ENCODE measurements at places on chromosomes 7 and 10.

GRCh38 chr10:99394256-99394655, 36.2 kb downstream of the GOT1 start:
- no peak for DNase-seq

DNA sequence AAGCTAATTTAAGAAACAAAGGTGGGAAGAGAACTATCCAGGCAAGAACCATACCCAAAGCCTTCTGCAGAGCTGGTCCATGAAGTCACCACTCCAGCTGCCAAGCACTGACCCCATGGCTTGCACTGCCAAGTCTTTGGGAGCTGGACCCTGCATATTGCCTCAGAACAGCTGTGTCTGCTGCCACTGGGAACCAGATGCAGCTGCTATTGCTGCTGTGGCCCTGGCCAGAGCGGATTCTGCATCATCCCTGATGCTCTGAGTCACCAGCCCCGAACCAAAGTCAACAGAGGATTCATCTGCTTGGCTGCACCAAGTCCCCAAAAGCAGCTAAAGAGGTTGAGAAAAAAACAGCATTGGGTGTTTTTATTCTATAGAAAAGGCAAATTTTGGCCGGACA, 39.2 kb upstream of the GSAP start:
- peak; percentile 77 for DNase-seq

DNA sequence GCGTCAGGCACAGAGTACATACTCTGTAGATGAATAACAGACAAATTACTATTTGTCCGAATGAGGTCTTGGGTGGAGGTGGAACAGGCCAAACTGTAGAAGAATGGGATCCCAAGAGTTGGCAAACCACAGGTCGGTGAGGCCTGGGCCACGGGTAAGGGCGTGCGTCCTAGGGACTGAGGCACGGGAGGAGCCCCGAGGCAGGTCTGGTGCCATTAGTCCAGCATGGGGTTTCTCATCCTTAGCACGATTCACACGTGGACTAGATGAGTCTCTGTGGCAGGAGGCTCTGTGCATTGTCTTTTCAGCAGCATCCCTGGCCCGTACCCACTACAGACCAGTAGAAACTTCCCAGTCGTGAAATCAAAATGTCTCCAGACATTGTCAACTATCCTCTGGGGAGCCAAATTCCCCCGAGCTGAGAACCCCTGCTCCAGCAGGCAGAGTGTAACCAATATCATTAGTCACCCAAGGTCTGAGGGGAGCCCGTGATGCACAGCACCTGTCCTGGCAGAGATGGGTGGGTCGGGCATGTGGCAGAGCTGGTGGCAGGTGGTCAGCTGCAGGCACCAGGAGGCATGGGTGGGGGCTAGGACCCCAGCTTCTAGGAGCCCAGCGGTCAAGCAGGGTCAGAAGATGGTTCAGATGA, 61.3 kb downstream of the COL13A1 start:
- no peak for DNase-seq

DNA sequence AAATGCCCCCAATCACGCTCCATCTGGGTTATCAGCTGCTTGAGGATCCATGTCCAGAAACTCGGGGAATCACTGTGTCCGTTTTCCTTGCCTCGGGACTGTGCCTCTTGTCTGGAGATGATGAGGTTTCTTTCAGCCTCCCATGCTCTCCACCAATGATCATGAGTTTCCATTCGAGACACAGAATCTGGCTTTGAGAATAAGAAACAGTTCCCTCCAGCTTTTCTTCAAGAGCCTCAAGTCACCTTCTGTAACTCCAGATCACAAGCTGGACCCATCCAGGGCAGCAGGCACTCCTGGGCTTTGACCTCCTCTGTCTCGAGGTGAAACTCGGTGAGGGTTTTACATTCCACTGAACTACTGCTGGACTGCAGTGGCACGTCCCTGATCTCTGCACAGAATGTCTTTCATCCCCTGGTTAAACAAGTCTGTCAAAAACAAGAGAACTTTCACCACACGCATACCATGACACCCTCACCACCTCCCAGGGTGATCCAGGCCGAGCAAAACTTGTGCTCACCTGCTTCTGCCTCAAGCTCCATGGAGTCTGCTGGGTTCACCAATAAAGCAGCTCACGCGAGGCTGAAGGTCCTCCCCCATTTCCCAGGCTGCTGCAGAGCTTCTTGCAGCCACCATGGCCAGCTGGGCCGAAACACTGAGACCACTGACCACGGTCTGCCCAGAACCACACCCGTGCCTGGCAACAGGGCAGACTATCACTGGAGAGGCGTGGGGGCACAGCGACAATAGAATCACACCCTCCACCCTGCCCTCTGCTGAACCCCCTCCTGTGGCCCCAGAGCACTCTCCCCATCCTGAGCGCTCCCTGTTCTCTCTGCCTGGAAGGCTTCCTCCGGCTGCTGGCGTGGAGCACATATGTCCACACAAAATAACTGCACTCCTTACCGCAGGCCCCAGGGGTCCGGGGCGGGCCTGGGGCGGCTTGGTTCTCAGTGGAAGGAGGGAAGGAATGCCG, 25.1 kb downstream of the MAT1A start:
- no peak for DNase-seq

DNA sequence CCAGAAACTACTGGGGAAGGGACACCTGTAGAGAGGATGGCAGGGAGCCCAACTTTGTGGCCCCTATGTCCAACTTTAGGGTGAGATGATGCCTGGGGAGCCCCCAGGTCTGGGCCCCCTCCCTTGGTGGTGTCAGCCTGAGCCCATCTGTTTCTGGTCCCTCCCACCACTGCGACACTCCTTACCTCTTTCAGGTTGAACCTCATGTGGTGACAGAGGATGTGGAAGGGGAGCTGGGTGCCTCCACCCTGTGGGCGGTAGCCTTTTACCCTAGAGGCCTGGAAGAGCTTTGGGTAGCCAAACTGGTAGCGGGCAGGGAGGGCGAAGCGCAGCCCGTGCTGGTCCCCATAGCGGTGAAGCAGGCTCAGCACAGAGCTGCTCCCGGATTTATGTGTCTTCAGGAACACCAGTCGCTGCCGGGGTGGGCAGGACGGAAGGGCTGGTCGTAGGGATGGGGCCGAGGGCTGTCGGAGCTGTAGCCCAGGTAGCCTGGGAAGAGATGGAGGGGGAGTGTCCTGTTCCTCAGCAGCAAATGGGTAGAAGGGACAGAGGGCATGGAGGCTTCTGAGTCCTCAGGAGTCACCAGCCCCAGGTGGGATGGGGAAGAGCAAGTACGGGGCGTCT, 2.0 kb downstream of the GAL3ST4 start:
- DNase-seq: no peak

DNA sequence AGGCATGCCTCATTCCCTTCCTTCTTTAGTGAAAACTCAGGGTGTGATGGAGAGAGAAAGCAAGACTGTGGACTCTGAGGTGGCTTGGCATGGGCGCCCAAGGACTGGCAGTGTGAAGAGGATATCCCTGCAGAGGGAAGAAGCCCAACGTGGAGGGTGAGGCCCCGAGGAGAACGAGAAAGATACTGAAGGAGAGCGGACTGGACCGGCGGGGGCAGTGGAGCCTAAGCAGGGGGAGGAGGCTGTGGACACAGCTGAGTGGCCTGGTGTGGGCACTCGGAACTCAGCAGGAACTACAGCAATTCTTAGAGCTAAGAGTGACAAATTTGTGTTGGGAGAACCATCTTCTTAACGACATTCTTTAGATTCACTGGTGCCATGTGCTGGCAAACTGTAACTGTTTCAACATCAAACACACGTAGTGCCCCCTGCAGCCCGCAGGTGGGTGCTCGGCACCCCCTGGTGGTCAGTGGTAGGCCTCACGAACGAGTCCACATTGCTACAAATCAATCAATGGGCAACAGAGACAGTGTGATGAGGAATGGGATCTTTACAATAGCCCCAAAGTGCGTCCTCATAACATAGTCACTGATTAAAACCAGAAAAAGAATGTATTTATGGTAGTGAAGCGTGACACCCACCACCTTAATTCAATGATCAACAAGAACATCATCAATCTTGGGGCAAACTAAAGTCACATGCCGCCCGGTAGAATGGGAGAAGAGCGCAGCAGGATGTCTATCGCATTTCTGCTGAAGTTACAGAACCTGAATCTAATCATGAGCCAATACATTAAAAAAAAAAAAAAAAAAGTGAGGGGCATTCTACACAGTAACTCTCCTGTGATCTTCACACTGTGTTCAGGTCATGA, 2.0 kb upstream of the SFTPA1 start:
- peak; percentile 3 for DNase-seq

GRCh38 chr10:132104062-132104461, 38.3 kb downstream of the JAKMIP3 start:
- no peak for DNase-seq

- no peak for DNase-seq
These were observed 521.5 kb downstream of the SUGCT start for GRCh38 chr7:40656349-40656748.

DNA sequence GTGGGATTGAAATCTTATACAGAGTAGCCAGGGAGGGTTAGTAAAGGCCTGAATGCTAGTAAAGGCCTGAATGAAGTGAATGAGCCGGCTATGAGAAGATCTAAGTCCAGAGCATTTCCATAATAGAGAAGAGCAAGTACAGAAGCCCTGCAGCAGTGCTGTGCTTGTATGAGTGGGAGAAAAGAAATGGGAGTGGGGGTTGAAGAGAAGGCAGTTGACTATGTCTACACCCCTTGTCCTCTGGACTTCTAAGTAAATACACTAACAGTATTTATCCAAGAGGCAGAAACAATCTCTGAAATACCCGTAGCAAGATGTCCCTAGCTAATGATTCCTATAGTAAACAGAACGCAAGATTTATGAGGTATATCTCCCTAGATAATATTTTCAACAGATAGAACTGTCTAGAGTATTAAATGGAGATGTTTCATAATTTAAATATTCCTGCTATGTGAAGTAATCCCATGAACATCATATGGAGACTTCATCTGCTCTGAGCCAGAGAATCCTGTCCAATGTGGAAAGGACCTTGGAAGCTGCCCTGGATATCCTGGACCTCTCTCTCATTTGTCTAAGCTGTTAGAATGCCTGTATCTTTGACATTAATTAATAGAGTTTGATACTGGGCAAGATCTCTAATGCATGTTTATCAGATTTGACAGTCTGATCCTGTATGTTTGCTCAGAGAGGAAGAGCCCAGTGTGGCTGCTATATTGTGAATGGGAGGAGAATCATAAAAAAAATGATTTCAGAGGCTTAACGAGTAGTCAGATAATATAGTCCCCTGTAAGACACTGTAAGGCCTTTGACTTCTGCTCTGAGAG, 171.6 kb downstream of the LRRN3 start:
- no peak for DNase-seq

- DNase-seq: no peak
These were observed 284.6 kb upstream of the IMMP2L start for GRCh38 chr7:111846898-111847297.

- peak; percentile 49 for DNase-seq
These were observed 44.5 kb downstream of the STARD3NL start for GRCh38 chr7:38222481-38223096.

DNA sequence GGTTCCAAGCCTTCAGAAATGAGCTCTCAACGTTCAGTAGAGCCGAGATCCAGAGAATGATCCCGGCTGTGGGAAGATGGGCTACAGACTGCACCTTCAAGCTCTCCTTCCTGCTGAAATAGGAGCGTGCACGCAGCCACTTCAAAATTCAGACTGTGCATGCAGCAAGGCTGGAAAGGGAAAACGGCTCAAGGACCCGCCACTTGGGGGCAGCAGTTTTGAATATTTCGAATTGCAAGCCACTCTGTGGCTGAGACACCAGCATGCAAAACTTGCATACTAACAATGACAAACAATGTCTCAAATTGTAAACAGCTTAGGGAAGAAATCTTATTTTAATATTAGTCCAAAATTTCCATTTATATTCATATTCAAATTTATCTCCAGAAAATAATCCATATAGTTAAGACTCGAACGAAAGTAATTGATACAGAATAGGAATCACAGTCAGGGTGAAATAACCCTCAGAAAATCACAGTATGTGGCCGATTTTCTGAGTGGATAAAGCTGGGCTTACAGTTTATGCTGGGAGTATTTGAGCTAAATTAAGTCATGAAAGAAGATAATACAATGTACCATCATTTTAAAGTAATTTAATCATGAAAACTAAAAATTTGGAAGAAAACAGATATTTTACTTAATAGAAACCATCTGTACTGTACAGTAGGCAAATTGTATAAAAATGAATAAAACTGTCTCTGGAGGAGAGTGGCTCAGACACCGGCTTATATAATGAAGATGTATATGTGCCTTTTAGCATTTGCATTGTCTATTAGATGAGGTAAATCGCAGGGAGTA, 137.9 kb upstream of the MKI67 start:
- peak; percentile 66 for DNase-seq

DNA sequence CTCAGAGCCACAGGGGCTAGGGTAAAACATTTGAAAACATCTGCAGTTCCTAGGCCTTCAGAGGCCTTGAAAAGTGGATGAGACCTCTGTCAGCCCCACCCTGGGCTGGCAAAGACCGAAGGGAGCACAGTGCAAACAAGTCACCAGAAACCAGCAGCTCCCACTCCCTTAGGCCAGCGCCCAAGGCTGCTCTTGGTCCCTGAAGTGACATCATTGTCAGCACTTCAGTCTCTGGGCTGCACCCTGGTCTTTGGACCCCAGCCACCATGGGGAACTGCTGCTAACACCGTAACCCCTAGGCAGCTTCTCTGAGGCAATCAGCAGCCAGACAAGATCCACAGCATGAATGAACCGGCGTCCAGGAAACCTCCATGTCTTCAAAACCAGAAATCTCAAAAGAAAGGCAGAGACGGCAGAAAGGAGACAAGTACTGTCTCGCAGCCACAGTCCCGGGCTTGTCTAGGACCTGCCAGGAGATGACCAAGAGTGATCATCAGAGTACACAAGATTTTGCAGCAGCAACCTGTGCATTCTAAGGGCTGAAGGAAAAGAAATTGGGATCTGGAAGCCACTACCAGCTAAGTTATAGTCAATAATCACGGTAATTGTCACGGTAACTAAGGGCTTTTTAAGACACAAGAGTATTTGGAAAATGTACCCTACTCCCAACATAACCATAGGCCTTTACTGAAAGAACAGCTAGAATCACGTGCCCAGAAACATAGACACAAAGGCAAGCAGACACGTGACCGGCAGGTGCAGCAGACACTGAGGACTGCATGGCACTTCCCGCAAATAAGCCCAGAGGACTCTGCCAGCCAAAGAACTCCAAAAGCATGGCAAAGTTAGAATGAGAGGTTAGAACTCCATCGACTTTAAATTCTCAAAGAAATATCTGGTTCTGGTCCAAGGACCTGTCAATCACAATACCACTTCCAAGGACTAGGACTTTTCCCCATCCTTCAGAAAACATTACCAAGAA, 23.3 kb downstream of the CPXM2 start:
- no peak for DNase-seq

GRCh38 chr10:5692461-5693358, 8.1 kb downstream of the TASOR2 start:
- no peak for DNase-seq

GRCh38 chr7:115822801-115823200, 207.8 kb downstream of the TFEC start:
- no peak for DNase-seq

GRCh38 chr7:112452102-112452888, 2.0 kb downstream of the IFRD1 start:
- DNase-seq: peak; percentile 85

All from RKO (cell line).